Bronchial epithelial cell (primary cell): ENCODE measurements at places on chromosomes 11 and 22.

DNA sequence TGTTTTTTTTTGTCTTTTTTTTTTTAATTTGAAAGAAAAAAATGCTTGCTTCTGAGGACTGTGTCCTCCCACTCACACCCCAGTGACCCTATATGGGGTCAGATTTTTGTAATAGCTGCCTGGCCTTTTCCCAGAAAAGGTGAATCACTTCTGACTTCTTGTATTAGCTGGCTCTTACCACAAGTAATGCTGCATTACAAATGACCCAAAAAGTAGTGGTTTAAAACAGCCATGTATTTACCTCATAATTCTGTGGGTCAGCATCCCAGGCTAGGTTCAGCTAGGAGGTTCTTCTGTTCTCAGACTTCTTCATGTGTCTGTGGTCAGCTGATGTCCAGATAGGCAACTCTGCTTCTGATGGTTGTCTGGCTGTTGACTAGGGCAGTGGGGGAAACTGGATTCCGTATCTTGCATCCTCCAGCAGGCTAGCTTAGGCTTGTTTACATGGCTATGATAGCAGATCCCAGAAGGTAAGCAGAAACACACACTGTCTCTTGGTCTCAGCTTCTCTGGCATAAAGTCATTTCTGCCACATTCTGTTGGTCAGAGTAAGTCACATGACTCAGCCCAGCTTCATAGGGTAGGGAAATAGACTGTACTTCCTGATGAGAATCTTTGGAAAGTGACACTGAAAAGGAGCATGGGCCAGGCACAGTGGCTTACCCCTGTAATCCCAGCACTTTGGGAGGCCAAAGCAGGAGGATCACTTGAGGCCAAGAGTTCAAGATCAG lies 19.5 kb downstream of the LHFPL7 start:
- DNase-seq = peak; percentile 69

DNA sequence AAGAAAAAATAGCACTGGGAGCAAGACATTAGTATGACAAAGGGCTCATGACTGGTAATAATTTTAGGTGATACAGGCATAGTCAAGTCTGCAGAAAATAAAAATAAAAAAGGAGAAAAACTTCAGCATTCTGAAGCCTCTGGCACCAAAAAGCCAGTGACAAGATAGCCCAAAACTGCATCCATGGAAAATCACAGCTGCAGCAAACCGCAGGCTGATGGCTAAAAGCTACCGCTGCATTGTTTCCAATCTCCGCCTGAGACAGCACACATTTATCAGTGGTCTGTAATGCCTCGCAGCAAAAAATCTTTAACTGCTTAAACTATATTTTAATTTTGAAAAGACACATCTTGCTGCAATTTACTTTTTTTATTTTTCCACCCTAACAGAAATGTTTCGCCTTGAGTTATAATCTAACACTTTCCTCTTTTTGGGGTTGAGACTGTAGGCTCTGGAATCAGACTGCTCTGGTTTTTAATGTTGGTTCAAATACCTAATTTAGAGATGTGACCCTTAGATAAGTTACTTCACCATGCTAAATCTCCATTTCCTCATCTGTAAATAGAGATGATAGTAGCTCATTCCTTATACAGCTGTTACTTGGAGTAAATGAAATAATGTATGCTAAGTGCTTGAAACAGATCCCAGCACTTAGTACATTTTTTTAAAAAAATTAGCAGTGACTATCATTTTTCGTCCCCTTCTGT lies 42.0 kb upstream of the FIBIN start:
- no peak for DNase-seq

GRCh38 chr11:113488931-113489351 lies 13.7 kb upstream of the DRD2 start:
- peak; percentile 59 for DNase-seq

DNA sequence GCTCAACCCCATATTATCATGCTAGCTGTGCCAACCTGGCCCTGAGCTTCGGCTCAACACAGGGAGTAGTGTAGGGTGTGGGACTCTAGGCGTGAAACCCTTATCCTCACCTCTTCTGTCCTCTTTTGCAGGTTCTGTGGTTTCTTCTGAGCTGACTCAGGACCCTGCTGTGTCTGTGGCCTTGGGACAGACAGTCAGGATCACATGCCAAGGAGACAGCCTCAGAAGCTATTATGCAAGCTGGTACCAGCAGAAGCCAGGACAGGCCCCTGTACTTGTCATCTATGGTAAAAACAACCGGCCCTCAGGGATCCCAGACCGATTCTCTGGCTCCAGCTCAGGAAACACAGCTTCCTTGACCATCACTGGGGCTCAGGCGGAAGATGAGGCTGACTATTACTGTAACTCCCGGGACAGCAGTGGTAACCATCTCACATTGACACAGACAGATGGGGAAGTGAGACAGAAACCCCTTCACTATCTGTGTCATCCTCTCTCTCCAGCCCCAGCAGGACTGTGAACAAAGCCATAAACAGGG lies 76.4 kb downstream of the GGTLC2 start:
- DNase-seq = peak; percentile 6

- no peak for DNase-seq
Measured at GRCh38 chr11:70091638-70092037, 13.5 kb downstream of the ANO1 start.

GRCh38 chr11:121059605-121060004 lies 35.7 kb downstream of the TBCEL start:
- DNase-seq = no peak

DNA sequence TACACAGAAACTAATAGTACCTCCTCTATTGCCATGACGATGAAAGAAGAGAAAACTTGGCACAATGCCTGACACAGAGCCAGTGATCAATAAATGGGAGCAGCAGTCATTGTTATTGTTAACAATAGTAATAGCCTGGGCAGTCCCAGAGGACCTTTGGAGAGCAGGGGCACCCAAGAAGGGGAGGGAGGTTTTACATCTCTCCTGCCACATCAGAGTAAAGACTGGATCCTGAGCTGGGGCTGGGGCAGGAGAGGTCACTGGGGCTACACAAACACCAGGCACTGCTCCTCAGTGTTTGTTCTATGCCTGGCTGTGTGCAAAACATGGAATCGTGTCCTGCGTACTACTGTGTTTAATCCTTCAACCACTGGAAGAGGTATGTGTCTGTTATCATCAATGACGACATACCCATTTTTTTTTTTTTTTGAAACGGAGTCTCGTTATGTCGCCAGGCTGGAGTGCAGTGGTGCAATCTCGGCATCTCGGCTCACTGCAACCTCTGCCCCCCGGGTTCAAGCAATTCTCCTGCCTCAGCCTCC lies 25.0 kb upstream of the CREB3L1 start:
- no peak for DNase-seq

- DNase-seq = peak; percentile 74
Measured at GRCh38 chr11:117144477-117145392, 648 bp downstream of the PAFAH1B2 start.

GRCh38 chr22:21929253-21929652 lies 23.4 kb downstream of the PPM1F start:
- no peak for DNase-seq

- peak; percentile 69 for DNase-seq
Measured at GRCh38 chr11:65225279-65226102, 36.3 kb upstream of the POLA2 start.

DNA sequence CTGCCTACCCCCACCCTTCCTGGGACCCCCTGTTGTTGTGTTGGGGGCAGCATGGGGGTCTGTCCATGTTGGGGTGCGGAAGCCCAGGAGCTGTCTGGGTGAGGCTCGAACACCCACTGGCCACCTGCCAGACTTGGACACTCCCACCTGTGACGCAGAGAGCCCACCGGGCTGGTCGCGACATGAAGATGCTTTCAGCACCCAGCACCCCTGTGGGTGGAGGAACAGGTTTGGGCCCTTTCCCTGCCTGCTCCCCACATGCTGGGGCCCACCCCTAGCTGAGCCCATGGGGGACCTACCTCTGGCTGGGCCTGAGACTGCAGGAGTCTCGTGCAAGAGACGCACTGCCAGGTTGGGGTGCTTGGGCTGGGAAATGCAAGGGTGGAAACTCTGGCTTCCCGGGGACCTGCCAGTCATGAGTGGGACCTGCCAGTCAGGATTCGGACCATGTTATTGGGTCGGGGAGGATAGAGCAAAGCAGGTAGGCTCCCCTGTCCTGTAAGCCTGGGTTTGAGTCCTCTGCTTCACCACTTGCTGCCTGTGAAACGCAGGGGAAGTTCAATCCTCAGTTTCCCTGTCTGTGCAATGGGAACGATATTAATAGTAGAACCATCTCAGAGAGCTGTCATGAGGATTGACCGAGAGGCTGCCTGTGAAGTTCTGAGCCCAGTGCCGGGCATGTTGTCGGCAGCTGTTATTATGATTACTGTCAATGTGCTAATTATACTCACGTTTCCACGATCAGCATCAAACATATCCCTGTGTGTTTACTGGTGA lies 24.1 kb downstream of the KIAA1671 start:
- peak; percentile 80 for DNase-seq

DNA sequence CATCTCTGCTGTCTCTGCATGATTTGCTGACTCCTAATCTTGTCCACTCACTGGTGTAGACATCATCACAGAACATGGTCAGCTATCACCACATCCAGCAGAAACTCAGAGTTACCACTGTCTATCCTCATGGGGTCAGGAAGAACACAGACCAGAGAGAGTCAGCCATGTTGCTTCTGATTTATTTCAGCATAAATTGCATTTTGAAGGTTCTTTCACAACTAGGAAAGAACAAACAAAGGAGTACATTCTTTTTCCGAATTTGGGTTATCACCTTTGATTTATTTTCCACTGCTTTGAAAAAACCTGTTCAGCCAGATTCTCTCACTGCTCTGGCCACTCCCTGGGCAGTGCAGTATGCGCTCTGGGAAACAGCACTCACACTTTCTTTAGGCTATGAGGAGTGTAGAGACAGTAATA lies 172.0 kb upstream of the MTMR2 start:
- peak; percentile 85 for DNase-seq

DNA sequence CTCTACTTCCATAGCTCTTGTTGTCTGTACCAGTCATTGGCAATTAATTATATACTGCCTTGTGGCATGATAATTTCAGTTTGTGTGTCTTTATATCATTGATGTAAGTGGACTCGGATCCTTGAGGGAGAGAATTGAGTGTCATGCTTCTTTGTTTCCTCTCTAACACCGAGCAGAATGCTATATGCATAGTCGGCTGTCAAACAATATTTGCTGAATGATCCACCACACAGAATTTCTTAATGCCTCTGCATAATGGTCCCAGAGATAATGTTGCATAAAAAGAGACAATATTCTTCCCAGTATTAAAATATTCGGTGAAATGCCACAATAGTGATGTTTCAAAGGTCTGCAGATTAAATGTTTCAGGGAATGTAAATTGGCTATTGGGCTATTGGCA lies 664.8 kb downstream of the NTM start:
- no peak for DNase-seq

DNA sequence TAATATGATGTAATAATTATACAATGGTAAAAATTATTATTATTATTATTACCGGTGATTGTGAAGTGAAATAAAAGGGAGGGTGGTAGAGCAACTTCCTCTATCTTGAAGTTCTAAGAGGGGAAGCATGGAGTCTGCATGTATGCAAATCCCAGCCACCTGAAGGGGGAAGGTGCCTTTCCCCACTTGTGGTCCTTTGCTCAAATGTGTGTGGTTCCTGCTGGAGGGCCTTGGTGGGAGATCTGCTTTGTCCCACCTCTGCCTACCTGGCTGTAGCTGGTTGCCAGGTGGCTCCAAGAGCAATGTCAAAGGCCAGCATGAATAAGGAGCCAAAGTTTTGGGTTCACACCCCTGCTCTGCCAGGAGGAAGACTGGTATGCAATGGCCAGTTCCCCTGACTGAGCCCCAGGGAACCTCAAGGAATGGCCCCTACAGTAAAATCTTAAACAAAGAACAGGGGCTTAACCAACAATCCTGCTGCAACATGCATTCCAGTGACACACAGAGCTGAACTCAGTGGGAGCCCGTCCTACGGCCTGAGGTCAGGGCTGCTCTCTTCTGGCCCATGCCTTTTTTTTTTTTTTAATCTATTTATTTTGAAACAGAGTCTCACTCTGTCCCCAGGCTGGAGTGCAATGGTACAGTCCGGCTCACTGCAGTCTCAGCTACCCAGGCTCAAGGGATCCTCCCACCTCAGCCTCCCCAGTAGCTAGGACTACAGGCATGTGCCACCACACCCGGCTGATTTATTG lies 8.5 kb downstream of the TMEM132A start:
- no peak for DNase-seq

GRCh38 chr11:39542460-39542859 lies 1917.0 kb downstream of the LRRC4C start:
- DNase-seq = no peak

DNA sequence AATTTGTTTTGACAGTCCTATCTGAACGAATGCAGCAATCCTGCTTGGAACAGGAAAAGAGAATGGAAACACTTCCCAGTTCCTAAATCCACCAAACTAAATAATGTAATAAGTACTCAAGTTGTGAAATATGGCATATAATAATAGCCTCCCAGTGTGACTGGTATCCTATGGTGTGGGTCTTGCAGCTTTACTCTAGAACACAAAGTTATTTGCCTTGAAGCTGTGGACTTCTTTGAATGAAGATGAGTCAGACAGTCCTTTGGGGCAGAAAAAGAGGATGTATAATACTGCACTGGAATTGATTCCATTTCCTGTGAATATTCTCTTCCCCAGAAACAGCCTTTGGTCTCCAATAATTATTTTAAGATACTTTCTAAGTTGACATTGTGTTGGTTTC lies 887.0 kb downstream of the KCNA4 start:
- DNase-seq = peak; percentile 46

- DNase-seq = no peak
Measured at GRCh38 chr11:66860449-66860831, 3.6 kb downstream of the LRFN4 start.

GRCh38 chr11:86438685-86439084 lies 64.0 kb downstream of the CCDC81 start:
- DNase-seq = peak; percentile 56

GRCh38 chr11:26719998-26720397 lies 1.9 kb downstream of the SLC5A12 start:
- peak; percentile 58 for DNase-seq

DNA sequence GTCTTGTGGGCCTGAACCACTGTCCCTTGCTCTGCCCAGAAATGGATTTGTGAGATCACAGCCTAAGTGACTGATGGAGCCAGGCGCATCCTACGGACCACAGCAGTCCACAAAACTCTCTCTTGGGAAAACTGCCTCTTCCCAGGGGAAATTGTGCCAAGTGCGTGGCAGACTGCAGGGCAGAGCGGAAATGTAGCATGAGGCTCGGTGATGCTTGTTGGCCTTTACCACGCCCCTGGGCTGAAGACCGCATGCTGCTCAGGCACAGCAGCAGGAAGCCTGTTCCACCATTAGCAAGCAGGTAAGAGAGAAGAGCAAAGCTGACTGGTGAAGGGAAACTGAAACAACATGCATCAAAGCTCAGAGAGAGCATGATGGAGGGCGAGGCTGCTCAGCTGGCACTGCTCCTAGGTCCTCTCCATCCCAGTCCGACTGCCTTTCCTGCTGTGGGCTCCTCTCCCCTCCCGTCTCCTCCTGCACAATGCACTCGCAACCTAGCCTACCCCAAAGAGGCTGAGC lies 26.5 kb upstream of the SCARF2 start:
- no peak for DNase-seq
